ENCODE measurements at places on chromosomes 6 and 20.

DNA sequence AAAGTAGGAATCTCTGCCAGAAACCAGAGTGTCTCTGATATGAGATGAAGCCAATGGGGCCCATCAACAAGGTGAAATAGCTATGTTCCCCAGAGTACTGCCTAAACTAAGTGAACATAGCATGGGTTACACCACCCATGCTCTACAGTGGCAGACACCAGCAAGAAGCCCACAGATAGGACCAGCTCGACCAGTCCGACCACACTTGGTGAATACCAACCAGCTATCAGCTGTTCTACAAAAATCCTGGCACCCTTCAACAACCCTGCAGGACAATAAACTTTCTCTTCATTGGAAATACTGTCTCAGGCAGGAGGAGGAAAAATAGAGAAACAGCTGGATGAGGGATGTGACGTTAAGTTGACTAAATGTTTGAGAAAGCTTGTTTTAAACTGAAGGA lies 311.4 kb downstream of the EPM2A start:
- DNase-seq, result no peak

GRCh38 chr6:23879816-23880215 lies 246.2 kb upstream of the NRSN1 start:
- DNase-seq, result no peak

DNA sequence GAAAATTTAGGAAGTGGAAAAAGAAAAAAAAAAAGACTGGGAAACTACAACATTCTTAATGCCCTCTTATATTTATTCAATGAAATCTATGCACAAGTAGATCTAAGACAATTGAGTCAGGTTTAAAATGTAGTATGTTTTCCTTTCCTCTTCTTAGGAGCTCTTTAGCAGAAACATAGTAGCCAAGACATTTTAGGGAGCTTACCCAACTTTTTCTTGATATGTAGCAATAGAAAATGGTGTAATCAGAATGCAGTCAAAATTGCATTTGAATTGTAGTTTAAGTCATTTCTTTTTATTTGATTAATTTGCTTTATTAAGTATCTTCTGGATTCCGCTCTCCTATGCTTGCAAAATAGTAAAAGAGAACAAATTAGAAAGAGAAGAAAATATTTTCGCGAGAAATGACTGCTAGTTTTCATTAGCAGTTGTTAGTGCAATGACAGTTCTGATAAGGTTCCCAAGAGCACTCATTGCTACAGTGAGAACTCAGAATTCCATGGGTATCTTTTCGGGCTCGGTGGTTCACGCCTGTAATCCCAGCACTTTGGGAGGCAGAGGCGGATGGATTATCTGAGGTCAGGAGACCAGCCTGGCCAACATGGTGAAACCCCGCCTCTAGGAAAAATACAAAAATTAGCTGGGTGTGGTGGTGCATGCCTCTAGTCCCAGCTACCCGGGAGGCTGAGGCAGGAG lies 52.2 kb downstream of the JARID2 start:
- no peak for DNase-seq

GRCh38 chr6:6696867-6697531 lies 108.5 kb downstream of the LY86 start:
- no peak for DNase-seq

- DNase-seq, result no peak
These were observed 368.4 kb upstream of the MAN1A1 start for GRCh38 chr6:119717942-119718341.

GRCh38 chr6:84197708-84198107 lies 29.7 kb downstream of the CEP162 start:
- DNase-seq, result no peak

- DNase-seq, result peak; percentile 80
These were observed 31.8 kb downstream of the ABRACL start for GRCh38 chr6:139060332-139060731.

DNA sequence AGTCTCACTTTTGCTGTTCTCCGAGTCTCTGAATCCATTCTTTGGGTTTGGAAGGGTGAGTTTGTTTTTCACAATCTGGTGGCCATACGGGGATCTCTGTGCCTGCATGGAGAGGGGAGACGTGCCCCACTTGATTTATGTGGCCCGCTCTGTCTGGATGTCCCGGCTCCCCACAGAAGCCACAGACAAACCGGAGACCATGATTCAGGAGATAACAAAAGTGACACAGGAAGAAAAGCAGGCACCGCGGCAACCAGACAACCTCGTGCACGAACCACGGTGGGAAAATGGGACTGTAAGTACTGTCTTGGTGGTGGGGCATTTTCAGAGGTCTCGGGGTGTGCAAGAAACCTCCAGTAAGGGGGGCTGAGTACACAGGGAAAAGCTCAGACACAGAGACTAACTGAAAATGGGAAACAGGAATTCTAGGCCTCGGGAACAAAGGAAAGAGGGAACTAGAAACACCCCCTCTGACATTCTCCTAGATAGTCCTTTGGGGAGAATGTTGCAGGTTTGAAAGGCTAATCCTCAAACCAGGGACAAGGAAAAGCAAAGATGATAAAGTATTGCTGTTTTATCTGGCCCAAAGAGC lies 22.1 kb upstream of the ZNF318 start:
- DNase-seq, result no peak

DNA sequence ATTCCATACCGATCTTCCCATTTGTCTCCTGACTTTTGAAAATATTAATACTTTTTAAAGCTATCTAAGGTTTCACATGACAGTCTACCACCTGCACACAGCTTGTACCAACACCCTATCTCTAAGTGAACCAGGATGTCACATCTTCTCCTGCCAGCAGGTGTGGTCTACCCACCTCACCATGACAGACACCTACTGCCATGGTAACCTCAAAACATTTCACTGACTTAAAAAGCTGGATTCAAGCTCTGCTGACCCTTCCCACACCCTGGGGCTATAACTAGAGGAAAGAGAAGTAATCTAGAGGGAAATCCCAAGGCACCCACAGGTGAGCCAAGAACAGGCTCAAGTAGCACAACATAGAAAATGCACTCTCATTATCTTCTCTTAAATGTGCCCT lies 1.2 kb downstream of the SLC17A3 start:
- DNase-seq, result no peak

GRCh38 chr6:163226181-163226835 lies 188.2 kb upstream of the QKI start:
- no peak for DNase-seq

DNA sequence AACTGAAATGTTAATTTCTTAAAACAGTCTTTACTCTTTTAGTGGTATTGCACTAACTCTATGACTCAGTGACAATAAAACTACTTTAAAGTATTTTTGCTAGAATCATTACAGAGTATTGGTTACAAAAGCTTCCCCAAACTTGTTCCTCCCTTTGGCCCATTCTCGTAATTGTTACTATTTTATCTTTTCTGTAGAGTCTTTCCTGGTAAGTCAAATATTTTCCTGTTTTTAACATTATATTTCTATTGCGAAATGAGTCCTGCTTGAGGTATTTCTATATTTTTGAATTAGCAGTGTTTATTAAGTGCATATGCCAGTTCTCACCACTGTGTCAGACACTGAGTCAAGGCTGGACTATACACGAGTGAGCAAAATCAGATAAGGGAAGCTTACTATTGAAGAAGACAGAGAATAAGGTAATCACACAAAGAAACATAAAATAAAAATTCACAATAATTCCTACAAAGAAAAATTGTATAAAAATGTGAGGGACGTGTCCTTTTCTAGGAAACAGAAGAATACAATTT lies 970.5 kb downstream of the EYS start:
- no peak for DNase-seq

DNA sequence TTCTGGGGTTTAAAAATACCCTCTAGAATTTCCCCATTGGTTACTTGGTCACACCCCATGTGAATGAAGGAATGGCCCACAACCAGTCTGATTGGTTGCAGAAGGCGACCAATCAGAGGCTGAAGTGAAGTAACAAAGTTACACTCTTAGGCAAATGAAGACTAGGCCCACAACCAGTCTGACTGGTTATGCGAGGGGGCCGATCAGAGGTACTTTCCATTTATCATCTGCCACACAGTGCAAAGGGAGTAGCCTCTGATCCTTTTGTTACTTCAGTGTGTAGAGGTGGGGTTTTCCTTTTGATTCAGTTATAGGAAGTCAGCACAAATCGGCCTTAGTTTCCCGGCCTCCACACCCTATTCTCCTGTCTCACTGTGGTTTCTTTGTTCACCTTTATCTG lies 61.2 kb upstream of the SGK1 start:
- no peak for DNase-seq

GRCh38 chr6:90406142-90406794 lies 109.6 kb upstream of the BACH2 start:
- DNase-seq, result peak; percentile 42

DNA sequence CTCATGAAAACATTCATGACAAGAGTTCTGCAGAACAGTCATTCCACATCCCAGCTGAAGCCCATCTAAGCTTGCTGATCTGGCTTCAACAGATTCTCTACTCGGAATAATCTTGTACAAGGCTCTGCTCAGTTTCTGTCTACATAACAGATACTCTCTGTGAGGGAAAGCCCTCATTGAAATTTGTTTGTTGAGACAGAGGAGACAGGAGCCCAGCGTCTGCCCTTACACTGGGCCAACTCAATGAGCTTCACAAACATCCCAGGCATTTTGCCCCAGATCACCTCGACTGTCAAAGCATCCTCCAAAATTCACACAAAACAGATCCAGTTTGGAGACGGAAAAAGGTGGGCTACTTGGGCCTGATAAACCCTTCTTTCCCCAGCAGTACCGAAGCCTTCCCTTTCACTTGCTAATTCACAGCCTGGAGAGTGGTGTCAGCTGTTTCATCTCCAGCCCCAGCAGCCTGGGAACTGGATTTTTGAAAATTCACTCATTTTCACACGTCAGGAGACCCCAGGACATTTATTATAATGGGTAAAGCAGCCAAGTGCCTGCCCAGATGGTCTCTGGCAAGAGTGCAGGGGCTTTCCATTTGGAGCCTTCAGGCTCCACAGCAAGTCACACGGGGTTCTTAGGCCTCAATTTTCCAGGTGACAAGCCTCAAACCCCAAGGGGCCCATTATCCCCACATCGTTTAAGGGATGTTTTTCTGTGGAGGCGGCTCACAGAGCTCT lies 7.3 kb downstream of the CCDC167 start:
- no peak for DNase-seq

DNA sequence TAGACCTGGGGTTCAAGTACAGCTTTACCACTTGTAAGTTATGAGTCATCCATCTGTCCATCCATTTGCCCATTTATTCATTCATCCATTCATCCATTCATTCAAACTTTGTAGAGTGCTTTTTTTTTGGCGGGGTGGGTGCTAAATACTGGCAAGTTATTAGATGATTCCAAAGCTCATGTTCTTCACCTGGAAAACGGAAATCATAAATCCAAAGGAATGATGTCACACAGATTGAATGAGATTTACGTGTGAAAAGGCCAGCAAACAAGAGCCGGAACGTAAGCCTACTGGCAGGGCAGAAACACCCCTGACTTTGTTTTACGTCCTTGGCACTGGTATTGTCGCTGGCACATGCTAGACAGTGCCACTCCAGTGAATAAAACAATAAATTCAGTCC lies 480.9 kb upstream of the CHD6 start:
- DNase-seq, result no peak

GRCh38 chr20:38213607-38213940 lies 47.0 kb downstream of the KIAA1755 start:
- DNase-seq, result no peak

DNA sequence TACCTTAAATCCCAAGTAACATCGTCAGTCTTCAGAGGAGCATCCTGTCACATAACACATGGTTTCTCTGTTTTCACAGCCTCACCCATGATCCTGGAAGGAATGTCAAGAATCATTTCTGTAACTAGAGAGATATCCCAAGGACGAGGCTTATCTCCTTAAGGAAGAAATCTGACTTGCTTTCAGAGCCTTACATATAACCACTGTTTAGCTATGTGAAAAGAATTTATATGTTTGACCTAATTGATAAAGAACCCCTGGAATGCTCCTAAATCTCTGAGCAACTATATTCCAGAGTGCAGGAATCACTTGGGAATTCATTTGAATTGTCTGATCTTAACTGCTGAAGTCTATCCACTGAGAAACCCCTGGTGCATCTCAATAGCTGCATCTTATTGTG lies 243.1 kb downstream of the ALDH8A1 start:
- DNase-seq, result no peak

DNA sequence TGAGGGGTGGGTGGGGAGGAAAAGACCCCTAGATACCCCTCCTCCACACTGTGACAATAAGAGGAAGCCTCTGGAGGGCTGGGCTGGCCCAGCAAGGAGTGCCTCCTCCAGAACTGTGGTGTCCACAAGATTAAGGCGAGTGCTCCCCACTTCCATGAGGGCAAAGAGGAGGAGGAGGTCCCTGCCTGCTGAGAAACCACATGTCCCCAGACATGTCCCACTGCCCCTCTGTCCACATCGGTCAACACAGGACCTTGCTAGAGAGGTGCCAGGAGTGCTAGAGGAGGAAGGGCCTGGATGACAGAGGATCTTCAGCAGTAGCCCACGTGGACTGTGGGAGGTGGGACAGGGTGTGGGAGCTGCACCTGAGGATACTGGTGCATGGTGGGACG lies 3.1 kb downstream of the RAET1G start:
- DNase-seq, result no peak

GRCh38 chr6:87669051-87669450 lies 33.0 kb downstream of the AKIRIN2 start:
- no peak for DNase-seq

GRCh38 chr20:62355878-62356588 lies 11.1 kb downstream of the LAMA5 start:
- DNase-seq, result no peak

- no peak for DNase-seq
These were observed 30.5 kb downstream of the CNR1 start for GRCh38 chr6:88135578-88136114.

DNA sequence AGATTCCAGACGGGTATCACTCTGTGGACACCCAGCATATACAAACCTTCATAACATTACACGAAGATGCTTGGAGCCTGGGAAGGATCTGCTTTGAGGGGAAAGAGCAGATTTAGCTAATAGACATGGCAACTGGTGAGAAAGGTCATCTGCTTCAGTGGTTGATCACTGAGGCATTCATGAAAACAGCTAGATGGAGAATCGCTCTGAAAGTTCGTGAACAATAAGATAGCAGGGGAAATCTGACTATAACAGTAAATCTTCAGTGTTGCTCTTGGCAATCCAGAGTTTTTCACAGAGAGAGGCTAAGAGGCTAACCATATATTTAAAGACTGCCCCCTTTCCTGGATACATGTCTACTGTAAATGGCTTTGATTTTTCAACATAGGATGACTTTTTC lies 245.3 kb downstream of the FARS2 start:
- no peak for DNase-seq

- DNase-seq, result no peak
These were observed 64.9 kb downstream of the C6orf58 start for GRCh38 chr6:127641905-127642304.

GRCh38 chr6:155165029-155165710 lies 98.6 kb upstream of the CLDN20 start:
- no peak for DNase-seq

GRCh38 chr6:36436466-36436865 lies 6.2 kb downstream of the PXT1 start:
- DNase-seq, result no peak

GRCh38 chr20:33601861-33602260 lies 60.3 kb upstream of the C20orf144 start:
- DNase-seq, result no peak

Data from retinal pigment epithelial cell (primary cell).